ENCODE measurements at places on chromosomes 1 and 21.

DNA sequence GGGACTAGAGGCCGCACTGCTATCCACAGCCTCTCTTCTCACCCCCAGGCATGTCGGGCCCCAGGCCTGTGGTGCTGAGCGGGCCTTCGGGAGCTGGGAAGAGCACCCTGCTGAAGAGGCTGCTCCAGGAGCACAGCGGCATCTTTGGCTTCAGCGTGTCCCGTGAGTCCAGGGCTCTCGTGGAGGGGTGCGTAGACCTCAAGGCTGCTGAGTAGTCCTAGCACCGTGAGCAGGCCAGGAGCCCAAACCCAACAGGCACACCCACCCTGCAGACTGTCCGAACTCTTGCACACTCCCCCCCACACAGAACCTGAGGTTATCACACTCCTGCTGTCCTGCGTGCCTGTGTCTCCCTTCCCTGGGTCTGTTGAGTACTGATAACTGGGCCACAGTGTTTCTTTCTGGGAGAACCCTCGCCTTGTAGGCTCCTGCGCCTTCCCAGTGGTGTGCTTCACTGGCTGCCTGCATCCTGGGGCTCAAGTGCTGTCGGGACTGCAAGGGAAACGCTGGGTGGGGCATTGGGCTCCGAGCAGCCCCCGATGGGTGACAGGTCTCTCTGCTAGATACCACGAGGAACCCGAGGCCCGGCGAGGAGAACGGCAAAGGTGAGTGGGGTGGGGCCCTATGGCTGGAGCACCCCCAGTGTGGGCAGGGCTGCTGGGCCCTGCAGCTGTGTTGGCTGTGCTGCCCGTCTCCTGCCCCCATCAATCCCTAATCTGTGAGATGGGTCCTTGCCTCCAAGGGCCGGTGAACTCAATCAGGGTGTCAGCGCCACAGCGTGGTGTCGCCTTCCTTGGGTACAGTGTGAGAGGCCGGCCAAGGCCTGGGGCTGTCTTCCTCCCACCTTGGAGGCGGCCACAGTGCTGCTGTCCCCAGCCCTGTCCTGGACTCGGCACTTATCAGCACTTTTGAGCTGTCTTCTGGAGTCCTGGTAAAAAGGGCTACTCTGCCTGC, 4.0 kb upstream of the GJC2 start:
- DNase-seq, result no peak

- DNase-seq, result no peak
Measured at GRCh38 chr1:202615501-202616354, 94.5 kb downstream of the SYT2 start.

DNA sequence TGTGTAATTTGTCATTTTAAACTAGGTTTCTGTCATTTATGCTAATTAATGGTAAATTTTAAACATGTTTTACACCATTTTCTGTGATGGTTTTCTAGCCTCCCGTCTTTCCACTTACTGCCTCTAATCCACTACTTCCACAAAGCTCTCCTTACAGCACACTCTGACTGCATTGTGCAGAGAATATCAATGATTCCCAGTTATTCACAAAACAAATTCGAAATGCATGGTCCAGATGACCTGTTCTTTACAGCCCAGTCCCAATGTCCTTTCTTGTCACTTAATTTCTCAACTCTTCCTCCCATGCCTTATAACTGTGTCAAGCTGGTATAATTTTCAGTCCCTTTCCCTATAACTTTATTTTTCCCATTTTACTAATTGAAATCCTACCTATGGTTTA, 770.5 kb downstream of the USP25 start:
- no peak for DNase-seq

GRCh38 chr1:43686801-43687200, 20.5 kb upstream of the ST3GAL3 start:
- no peak for DNase-seq

DNA sequence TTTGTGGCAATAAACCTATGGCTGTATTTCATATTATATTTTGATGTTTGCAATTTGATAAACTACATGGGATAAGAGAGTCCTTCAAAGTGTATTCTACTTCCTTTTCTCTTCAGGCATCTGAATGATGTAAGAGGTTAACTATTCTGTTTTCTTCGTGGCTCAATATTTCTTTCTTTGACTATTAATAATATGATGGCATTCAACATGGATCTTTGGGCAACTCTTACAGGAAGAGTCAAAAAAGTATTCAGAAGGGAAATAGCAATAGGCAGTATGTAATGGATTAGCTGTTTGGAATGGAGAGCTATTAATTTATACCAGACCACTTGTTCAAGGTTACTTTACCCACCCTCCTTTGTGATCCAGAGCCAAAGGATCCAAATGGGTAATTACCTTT, 74.4 kb downstream of the HMCN1 start:
- no peak for DNase-seq

DNA sequence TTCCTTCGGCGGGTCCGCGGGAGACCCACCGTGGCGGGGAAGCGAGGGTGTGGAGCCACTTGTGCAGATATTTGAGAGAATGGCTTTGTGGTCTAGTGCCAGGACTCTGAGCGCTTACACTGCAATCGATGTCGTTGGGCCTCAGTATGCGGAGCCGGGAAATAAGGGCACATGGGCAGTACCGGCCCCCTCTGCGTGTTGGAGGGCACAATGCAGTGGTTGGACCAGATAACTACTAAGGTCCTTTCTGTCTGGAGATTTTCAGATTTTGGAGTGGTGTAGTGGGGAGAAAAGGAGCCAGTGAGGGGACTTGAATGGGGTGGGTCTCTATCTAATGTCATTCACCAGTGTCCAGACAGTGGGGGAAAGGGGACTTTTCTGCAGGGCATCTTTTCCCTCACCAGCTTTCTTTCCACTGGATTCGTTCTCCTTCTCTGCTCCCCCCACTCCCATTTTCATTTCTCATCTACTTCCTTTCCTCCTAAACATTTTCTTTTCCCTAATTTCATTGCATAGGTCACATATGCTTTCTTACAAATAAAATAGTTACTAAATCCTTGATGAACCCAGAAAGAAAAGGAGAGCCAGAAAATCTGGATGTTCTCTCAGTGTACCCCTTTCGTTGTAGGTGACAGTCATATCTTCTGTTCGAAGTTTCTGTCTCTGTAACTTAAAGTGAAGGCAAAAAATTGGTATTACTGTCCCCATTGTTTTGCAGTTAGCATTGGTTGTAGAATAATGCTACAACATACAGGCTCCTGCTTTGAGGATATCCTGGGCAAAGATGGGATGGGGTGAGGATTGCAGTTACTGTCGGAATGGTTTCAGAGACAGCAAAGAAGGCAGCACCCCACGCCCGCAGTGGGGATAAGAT, 1.4 kb downstream of the ATF3 start:
- DNase-seq, result no peak

- DNase-seq, result no peak
Measured at GRCh38 chr1:164472841-164473240, 86.1 kb upstream of the PBX1 start.

DNA sequence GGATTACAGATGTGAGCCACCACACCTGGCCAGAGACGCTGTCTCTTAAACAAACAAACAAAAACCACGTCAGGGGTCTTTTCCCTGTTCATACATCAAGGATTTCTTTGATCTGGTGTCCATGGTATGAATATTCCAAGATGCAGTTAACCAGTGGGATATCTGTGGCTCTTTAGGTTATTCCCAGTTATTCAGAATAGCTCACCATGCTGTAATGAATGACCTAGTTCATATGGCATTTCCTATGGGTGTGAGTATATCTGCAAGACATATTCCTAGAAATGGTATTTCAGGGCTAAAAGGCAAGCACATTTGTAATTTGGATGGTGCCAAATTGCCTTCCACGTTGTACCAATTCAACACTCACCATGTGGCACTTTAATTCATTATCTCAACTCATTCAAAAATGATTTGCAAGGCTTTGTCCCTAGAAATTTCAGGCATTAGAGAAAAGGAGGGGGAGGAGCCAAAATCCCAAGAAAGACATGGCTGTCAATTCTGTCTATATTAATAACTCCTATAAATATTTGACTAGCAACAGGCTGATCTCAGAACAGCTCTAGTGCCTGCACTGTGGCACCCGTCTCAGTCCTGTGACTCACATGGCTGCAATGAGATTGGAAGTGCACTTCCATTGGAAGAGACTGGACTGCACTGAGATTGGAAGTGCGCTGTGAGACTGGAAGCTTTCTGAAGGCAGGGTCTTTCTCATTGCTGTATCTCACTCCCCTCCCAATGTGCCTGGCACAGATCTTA, 6.0 kb upstream of the STMN1 start:
- no peak for DNase-seq

GRCh38 chr1:101431956-101432510, 195.2 kb downstream of the S1PR1 start:
- no peak for DNase-seq

- DNase-seq, result no peak
Measured at GRCh38 chr1:189596197-189596596, 881.5 kb downstream of the BRINP3 start.

DNA sequence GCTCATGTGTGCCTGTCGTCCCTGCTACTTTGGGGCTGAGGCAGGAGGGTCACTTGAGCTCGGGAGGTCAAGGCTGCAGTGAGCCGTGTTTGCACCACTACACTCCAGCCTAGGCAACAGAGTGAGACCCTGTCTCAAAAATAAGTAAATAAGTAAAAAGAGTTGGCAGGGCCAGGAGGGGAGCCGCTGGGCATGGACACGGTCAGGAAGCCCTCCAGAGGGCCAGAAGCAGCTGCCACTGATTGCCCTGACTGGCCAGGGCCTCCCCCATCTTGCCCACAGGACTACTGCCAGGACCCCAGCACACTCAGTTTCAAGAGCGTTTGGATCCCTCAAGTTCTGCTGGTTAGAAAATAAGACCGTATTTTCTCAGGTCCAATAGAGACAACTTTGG, 112.2 kb upstream of the IPO9 start:
- DNase-seq, result no peak

- no peak for DNase-seq
Measured at GRCh38 chr1:188986745-188987417, 1490.8 kb downstream of the BRINP3 start.

DNA sequence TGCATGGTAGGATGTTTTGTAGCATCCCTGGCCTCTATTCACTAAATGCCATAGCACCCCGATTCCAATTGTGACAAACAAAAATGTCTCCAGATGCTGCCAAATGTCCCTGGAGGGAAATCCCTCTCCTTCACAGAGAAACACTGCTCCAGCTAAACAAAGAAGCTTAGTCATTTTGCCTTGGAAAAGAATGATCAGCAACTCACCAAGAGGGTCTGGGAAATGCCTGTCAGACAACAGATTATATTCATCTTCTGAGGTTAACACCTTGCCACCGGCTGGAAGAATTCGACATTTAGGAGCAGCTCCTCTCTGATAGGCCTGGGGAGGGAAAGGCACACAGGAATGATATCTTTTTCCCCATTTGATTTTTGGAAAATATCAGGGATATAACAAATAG, 84.4 kb downstream of the NIBAN1 start:
- DNase-seq, result no peak

DNA sequence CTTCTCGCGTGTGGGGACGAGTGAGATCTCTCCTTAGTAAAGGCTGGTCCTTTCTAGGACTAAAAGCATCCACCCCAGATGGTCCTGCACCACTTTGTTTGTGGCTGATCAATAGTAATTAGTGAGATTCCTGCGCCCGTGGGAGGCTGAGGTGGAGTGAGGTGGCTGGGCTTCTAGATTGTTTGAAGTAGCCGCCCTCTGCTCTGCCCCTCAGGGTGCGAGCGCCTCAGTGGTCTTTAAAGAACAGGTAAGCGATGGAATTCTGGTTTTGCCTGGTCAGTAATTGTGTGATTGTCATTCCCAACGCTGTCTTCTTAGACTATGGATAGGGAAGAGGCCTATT, 20.7 kb downstream of the PEX14 start:
- DNase-seq, result no peak

- no peak for DNase-seq
Measured at GRCh38 chr1:117783606-117784396, 145.6 kb downstream of the GDAP2 start.

- DNase-seq, result no peak
Measured at GRCh38 chr1:40926441-40926840, 53.1 kb upstream of the CTPS1 start.

GRCh38 chr1:63230722-63231121, 91.6 kb upstream of the FOXD3 start:
- DNase-seq, result no peak

- no peak for DNase-seq
Measured at GRCh38 chr1:28898405-28898881, 15.9 kb upstream of the EPB41 start.

DNA sequence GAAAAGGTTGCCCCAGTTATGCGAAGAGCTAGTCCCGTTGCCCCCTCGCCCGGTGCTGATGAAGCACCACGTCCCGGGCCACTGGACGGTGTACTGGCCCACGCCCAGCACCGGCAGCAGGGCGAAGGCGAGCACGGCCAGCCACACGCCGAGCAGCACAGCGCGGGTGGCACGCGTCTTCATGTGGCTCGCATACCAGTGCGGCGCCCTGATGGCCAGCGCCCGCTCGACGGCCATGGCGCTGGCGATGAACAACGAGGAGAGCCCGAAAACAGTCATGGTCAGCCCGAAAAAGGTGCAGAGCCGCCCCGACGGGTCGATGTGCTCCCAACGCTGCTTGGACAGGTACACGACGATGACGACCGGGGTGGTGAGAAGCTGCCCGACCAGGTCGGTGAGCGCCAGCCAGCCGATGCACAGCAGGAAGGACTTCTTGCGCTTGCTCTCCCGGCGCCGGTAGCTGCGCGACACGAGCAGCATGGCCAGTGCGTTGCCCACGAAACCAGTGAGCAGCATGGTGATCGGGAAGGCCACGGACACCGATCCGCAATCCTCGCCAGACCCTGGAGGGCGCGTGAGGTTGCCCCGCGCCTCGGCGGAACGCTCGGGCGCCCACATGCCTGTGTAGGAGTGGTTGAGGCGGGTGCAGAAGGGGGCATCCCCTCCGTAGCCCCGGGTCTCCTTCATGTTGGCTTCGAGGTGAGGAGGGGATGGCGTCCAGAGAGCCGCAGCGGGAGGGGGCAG, 553 bp downstream of the PTGER3 start:
- peak; percentile 2 for DNase-seq

GRCh38 chr21:44569861-44570517, 3.5 kb upstream of the KRTAP10-4 start:
- DNase-seq, result no peak

GRCh38 chr1:23187637-23188036, 19.0 kb upstream of the LUZP1 start:
- DNase-seq, result no peak

- no peak for DNase-seq
Measured at GRCh38 chr1:154443274-154444013, 38.3 kb downstream of the IL6R start.

- DNase-seq, result peak; percentile 51
Measured at GRCh38 chr21:42975886-42976608, 1.7 kb downstream of the PKNOX1 start.

DNA sequence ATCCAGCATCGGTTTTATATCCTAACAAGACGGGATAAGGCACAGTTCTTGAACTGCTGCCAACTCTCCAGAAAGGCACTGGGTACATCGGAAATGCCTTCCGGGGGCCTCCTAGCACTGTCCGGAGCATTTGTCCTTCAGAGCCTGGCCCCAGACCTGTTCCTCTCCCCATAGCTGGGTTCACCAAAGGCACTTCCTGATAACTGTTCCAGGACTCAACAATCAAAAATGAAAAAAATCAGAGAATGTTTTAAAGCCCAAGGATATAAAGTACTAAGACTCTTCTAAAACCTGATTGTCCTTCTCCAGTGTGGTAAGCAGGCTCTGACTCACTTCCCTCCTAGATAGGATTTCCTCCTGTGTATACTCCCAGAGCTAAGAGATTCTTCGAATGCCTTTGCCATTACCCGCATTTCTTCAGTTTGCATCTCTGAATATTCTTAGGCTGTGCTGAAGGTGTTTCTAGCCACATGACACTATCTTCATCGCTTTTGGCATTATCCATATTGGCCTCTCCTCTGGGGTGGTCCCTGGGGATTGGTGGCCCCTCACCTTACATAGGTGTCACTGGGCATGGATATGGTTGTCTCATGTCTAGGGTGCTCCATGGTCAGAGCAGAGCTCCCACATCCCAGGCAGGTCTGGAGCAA, 112.9 kb downstream of the ZBTB18 start:
- DNase-seq, result no peak

Data from T-helper 2 cell (primary cell).